ENCODE measurements at places on chromosomes 3 and 15.

GRCh38 chr3:4551051-4551711 lies 58.0 kb downstream of the ITPR1 start:
- DNase-seq = no peak

DNA sequence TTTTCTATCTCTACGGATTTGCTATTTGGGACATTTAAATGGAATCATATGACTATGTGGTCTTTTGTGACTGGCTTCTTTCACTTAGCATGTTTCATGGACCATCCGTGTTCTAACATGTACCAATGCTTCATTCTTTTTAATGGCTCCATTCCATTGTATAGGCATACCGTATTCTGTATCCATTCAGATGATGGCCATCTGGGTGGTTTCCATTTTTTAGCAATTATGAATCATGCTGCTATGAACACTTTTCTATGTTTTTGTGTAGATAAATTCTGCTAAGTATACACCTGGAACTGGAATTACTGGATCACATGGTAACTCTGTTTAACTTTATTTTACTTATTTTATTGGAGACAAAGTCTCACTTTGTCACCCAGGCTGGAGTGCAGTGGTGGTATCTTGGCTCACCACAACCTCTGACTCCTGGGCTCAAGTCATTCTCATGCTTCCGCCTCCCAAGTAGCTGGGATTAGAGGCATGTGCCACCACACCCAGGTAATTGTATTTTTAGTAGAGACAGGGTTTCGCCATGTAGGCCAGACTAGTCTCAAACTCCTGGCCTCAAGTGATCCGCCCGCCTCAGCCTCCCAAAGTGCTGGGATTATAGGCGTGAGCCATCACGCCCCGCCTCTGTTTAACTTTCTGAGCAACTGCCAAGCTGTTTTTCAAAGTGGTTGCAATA lies 13.4 kb downstream of the UBP1 start:
- no peak for DNase-seq

DNA sequence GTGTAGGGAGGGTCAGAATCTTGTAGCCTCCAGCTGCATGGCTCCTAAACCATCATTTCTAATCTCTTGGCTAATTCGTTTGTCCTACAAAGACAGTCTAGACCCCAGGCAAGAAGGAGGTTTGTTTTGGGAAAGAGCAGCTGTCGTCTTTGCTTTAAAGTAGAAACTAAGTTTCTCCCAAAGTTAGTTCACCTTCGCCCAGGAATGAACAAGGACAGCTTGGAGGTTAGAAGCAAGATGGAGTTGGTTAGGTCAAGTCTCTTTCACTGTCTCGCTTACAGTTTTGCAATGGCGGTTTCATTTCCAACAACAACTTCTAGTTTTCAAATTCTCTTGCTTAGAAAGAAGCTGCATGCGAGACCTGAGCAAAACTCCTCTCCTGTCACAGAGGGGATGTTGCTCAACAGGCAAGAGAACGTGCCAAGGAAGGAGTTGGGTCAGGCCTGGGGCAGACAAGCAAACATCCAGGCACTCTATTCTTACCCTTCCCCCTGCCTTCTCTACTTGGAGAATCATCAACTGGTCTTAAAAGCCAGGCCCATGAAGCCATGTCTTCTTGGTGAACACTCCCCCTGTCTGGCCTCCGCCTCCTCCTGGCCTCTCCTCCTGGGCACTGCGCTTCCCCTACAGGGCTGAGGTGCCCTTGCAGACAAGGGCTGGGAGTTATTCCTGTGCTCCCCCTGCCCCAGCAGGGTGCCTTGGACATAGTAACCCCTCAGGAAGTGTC lies 57.6 kb downstream of the TMEM44 start:
- no peak for DNase-seq

GRCh38 chr15:60701261-60702019 lies 222.5 kb upstream of the ICE2 start:
- DNase-seq = no peak

GRCh38 chr3:21269882-21270281 lies 481.1 kb downstream of the ZNF385D start:
- DNase-seq = no peak

DNA sequence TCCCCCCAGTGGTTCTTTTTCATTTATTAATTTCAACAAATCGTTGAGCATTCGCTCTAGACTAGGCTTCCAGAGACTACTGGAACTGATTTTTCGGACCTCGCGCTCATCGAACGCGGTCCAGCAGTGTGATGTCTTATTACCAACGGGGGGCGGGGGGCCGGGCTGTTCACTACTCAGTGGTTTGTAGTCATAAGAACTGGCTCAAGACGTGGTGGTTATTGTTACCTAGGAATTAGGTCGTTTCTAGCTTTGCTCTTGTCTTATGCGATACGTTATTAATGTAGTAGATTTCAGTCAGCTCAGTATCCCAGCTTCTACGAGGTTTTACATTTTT lies 858 bp downstream of the RBM5 start:
- no peak for DNase-seq

DNA sequence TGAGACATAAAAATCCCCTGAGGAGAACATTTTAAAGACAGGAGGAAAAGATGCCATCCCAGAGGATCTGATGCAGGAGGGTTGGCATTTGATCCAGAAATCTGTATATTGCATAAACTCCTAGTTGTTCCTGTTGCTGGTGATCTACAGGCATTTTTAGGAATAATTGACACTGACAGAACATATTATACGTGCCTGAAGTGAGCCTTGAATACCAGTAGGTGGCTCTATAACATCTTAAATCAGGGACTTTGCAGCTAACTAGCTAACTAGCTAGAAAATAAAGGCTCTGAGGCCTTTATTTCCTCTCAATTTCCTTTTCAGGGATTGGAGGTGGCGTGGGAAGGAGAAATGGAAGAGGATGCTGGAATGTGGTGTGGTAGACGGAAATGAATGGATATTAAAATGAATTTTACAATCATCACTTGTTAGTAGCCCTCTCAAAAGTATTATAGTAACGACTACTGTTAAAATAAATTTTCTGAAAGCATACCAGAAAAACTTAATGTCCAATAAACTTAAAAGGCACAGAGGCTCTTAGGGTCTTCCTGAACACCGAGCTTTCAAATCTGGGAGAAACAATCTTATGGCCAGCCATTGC lies 73.8 kb upstream of the ZBED2 start:
- no peak for DNase-seq

DNA sequence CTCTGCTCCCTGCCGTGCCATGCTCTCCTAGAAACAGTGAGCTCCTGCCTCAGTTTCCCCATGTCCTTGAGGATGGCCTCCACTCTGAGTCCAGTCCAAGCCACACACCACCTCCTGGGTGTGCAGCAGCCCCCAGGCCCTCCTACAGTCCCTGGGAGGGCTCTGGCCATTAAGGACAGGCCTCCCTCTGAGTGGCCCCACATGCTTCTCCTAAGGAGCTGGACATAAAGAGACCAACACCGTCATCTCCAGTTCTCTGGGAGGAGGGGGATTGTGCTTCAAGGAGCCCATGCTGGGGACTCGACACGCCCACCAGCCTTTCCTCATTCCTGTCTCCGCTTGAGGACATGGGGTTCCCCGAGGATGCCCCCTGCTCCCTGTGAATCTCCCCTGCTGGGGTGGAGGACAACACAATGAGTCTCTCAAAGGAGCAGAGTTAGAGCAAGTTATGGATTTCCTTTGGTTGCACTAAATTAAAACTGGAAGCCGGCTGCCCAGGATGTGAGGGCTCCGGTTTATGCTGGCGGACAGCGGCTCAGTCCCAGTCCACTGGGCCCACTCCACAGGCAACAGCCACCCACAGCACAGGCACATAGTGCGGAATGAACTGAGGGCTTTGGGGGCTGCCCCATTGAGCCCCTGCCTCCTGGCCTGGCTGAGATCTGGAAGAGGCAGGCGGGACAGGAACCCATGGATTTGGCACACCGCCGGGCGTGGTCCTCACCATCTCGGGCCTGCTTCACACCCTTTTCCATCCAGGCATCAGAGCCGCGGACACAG lies 165.6 kb upstream of the IQSEC1 start:
- DNase-seq = no peak

- DNase-seq = peak; percentile 78
These were observed 28.5 kb downstream of the SCG5 start for GRCh38 chr15:32669896-32670611.

DNA sequence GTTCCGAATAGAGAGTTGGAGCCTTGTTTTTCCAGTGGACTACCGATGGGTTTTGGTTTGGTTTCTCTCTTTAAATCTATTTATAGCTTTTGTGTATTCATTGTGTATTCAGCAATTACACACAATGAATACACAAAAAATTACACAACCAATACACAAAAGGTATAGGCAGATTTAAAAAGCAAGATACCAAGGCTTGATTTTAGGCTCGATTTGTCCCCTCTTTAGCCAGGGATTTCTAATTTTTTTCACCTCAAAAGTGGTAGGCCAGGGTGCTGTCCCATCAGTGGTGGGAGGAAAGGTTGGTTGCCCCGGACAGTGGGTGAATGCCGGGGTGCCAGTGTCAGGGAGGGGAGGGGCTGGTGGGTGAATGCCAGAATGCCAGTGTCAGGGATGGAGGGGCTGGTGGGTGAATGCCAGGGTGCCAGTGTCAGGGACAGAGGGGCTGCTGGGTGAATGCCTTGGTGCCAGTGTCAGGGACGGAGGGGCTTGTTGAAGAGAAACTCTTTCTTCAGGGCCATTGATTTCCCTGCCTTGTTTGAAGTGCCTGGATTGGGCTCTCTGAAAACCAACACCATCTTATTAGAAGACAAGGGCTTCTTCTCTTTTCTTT lies 186.2 kb downstream of the GOLGA6L6 start:
- no peak for DNase-seq

- DNase-seq = no peak
These were observed 160.7 kb downstream of the SQOR start for GRCh38 chr15:45795440-45796069.

- DNase-seq = no peak
These were observed 20.4 kb downstream of the XPC start for GRCh38 chr3:14157951-14158350.

DNA sequence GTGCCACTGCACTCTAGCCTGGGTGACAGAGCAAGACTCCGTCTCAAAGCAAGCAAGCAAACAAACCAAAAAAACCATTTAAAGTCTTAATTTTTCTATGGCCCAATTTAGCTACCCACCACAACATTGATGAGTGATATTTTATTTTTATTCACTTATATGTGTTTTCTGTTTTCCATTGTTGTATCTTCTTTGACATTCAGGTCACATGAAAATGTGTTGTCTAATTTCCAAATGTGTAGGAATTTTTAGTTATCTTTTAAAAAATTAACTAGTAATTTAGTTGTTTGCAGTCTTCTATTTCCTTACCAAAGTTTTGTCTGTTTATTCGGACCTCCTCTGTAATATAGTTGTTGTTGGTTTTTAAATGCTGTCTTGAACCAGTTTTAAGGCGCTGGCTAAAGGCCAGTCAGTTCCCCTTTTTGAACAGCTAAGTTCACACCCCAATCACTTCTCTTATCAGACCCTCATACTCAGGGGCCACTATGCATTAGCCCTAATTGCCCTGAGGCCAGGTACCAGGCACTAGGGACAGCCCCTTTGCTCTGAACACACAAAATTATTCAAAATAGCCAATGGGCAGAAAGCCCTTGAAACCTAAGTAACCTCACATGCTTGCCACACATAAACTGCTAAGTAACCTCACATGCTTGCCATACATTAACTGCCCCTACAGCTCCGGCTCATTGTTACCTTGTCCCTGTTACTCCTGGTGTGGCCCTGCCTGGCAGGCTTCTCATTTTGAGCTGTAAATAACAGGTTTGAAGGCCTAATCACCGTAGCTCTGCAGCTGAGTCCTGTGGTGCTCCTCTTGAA lies 4.3 kb upstream of the CCR4 start:
- no peak for DNase-seq

DNA sequence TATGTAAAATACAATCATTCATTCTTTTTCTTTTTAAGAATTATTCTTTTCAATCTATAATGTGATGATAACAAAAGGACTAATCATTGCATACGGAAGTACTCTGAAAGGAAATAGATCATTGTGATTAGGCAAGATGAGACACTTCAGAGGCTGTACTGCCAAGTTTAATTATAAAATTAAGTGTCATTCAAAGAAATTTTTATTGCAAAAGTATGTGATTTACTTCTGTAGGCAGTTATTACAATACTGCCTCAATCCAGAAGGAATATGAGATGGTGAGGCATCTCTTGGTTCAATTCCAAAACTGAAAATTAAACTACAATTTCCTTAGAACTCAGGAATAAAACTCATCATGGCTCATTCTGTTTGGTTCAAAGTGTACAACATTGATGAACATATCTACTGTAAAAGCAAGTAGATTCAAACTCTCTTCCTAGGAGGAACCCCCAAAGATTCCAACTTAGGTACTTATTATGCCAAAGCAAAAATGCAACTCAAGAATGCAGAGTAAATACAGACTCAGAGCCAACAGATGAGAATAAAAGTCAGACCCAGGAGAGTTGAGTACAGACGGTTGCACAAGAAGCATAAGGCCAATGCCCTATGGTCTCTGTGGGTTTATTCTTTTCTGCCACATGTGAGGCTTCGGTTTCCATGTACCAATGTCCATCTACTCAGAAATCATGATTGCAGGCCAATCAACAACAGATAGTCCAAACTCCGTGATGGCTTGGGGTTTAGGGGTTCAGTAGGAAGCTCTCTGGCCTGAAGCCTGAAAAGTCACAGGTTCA lies 118.5 kb upstream of the WNT5A start:
- no peak for DNase-seq

Measured in sciatic nerve (tissue), 2 donors.